AML-193 (cell line): ENCODE measurements at places on chromosomes 12 and 14.

DNA sequence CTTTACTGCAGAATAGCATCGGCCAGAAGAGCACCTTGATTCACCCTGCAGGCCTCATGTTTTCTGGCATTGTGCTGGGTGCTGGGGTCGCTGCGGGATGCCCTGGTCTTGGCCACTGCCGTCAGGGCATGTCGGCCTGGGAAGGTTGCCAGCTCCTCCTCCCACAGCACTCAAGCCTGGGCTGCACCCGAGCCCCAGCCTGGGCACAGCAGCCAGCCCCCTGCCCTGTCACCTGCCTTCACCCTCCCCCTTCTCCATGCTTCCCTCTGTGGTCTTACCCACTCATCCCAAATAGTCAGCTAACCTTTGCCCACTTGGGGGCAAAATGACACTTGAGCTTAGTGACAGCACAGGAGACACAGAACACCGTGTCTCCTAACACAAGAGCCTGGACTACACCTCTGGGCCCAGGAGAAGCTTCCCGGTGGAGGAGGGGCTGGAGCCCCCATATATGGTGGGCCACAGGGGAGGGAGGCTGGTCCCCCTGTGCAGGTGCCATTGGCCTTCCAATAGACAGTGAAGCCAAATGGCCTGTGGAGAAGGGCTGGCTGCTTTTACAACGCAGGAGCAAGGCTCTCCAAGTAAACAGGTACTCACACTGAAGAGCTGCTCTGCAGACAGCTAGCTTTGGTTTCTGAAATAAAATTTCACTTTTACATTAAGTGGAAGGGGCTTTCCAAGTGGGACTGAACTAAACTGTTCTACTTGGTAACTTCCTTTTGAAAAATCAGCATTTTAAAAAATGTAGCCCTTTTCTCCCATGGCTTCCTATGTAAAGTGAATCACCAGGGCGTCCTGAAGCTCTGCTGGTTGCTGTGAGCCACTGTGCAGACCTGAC, 51.2 kb upstream of the AMN start:
- no peak for DNase-seq

GRCh38 chr14:72699443-72699842, 194.5 kb downstream of the DPF3 start:
- DNase-seq = no peak

- peak; percentile 32 for DNase-seq
Observed at GRCh38 chr12:57902478-57902969, 38.8 kb upstream of the ATP23 start.

DNA sequence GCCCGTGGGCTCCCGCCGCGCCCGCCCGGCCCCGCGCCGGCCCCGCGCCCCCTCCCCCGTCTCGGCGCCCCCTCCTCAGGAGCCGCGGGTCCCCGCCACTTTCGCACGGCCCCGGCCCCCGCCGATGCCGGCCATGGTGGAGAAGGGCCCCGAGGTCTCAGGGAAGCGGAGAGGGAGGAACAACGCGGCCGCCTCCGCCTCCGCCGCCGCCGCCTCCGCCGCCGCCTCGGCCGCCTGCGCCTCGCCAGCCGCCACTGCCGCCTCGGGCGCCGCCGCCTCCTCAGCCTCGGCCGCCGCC, 263 bp downstream of the RCOR1 start:
- DNase-seq = no peak

GRCh38 chr12:107925125-107925524, 150.6 kb downstream of the ASCL4 start:
- no peak for DNase-seq
